ENCODE measurements at places on chromosomes 5 and 9.
A peak's percentile ranks its signal among the peaks of the same experiment; 100 is the strongest.

- DNase-seq: peak; percentile 63
Observed at GRCh38 chr5:158461240-158461854, 602.4 kb upstream of the CLINT1 start.

- no peak for DNase-seq
Observed at GRCh38 chr5:151093476-151093889, 12.6 kb upstream of the TNIP1 start.

DNA sequence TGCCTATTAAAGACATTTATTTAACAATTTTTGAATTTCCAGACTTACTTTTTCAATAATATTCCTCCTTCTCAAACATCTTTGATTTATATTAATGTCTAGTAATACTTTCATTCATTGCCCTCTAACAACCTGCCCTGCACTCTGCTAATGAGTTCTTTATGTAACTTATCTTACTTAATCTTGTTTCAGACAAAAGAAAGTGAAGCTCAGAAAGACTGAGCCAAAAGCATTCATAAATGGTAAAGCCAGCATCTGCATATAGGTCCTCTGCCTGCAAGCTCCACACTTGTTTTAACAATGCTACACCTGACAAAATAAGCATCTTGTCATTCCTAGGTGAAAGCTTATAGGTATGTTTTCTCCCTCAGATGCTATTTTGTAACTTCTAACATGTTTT lies 2.4 kb upstream of the TNPO1 start:
- DNase-seq: no peak

DNA sequence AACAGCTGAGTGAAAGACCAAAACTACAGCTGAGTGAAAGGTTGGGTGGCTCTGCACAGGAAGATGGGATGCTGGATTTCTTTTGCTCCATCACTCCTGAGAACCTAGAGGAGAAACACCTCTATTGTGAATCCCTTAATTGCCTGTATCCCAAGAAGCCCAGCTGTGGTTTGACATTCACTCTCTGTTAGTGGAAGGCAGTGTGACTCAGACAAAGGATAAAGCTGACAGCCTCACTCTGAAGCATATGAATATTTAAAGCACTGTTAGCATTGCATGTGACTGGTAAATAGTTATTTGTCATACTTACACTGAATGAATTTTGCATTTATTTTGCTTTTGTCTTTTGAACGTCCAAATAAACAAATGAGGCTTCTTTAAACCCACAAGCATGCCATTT lies 367.1 kb upstream of the RIOK2 start:
- no peak for DNase-seq

- DNase-seq: no peak
Observed at GRCh38 chr5:14551211-14551610, 30.4 kb upstream of the OTULINL start.

DNA sequence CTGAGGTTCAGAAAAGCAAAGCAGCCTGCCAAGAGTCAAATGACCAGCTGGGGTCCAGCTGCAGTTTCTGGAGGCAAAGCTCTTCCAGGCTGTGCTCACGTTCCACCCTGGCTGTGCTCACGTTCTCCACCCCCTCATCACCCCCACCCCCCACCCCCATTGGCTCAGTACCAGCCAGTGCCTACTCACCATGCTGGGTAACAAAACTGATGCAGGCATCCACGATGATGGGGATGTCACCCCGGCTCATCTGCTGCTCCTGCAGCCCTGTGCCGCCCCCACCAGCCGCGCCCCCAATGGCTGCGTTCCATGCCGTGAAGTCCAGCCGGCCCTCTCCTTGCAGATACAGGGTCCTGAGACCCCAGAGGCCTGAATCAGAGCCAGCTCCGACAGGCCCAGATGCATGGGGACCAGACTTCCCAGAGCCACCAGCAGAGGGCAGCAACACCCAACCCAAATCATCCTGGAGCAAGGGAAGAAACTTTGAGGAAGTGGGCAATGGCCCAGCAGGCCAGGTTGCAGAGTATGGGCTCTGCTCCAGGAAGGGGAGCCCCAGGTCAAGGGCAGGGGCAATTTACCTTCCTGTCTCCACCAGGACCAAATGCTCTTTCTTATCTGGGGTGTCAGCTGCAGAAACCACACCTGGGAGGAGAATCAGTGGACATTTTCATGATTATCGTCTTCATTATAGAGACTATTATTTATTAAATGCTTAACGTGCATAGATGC lies 13.7 kb upstream of the FCHSD1 start:
- DNase-seq: peak; percentile 57

GRCh38 chr9:119955276-119955675 lies 586.0 kb upstream of the BRINP1 start:
- DNase-seq: no peak

DNA sequence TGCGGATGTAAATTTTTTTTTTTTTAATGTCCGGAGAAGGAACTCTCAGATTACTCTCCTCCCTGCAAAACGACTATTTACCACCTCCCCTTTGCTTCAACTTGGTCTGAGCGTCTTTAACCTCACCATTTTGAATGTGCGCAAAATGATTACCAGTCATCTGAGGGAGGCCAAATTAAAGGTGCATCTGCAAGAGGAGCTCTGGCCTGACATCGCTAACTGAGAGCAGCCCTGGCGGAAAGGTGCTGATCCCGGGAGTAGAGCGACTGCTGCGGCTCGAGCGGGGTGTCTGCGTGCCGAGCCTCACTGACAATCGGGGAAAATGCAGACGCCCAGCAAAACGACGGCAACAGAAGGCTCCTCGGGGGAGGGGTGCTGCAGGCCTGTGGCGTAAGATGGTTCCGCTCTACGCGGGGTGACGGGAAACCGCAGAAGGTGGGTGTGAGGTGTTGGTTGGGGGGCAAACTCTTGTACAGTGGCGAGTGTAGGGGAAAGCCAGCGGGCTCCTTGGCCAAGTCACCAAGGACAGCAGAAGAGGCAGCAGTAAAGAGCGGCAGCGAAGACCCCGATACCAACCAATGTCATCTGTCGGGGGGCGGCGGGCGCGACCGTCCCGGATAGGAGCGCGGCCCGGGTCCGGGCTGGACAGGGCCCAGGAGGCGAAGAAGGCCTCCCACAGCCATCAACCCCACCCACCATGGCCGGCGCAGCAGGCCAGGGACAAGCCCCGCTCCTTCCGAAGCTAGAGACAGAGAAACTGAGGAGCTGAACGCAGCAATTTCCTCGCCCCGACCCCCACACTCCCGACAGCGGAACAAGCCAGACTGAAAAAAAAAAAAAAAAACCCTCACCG lies 557 bp downstream of the PJA2 start:
- peak; percentile 42 for DNase-seq

GRCh38 chr9:89664896-89665329 lies 60.1 kb downstream of the GADD45G start:
- DNase-seq: peak; percentile 58

GRCh38 chr9:120915854-120916470 lies 10.6 kb downstream of the TRAF1 start:
- no peak for DNase-seq

DNA sequence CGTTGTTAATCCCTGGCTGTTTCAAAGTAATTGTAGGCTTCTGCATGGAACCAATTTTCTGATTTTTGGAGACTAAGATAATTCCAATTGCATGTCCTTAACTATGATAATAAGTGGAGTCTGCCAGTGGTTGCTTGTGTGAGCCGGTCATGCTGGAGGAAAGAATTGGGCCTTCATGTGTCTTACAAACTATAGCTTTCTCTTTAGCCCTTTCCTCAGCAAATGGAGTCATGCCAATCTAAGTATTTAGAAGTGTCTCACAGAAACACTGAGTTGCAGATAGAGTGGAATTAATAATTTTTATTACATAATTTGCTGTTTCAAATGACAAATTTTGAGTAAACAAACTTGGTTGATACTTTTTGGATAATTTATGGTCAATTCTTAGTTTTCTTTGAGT lies 200.4 kb downstream of the FBXL7 start:
- no peak for DNase-seq

DNA sequence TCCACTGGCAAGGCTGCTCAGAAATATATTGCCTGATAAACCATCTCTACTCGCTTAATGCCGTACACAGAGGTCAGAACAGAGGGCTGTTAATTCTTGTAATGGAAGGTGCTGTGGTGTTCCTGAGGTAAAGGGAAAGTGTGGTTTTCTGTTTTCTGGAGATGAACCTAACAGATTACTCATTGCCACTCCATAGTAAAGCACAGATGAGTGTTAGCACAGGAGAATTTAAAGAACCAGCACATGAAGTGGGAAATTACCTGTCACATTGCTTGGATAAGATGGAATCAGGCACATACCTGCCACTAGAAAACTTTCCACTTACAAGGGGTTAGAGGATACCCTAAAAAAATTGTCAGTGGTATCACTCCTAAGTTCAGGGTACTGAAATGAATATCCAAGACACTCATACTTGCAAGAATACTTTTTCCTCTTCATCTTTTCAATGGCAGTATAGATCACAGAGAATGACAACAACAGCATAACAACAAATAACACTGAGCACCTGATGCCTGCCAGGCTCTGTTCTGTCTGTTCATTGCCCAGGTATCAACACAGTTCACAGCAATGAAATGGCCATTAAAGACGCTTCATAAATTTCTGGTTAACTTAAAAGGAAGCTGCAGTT lies 152.9 kb upstream of the GNA14 start:
- DNase-seq: no peak

GRCh38 chr5:66830636-66831035 lies 234.4 kb downstream of the MAST4 start:
- no peak for DNase-seq

DNA sequence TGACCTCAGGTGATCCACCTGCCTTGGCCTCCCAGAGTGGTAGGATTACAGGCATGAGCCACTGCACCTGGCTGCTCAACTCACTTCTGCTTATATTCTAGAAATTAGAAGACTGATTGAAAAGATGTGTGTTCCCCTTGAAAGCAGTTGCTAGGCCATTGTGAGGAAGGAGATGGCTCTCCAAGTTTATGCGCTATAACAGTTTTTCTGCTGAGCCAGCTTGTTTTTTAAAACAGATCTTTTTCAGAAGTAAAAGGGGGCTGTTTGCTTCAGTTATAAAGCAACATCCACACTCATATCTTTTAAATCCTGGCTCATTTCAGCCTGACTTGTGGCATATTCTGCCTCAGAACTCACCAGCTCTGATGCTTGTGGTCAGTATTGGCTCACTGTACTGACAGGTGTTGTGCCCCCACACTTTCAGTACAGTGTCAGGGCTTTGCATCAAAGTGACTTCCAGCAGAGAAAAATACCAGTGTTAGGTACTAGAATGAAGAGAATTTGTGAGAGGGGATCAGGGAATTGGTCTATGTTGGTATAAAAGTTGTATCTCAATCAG lies 49.4 kb downstream of the NUP214 start:
- DNase-seq: no peak

DNA sequence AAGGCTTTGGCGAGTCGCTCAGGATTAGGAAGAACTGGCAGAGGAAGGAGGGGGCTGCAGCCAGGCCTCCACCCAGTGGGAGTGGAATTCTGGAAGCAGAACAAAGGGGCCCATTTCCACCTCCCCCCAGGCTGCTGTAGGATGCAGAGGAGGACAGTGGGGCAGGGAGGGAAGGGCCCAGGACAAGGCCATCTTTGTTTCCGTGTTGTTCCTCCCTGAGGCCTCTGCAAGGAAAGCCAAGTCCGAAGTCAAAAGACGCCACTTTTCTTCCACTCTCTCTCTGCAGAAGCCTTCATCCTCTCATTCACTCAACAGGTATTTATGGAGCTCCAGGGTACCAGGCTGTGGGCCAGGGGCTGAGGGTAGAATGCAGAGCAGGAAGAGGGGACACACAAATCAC lies 70.7 kb downstream of the ENTREP1 start:
- DNase-seq: no peak

DNA sequence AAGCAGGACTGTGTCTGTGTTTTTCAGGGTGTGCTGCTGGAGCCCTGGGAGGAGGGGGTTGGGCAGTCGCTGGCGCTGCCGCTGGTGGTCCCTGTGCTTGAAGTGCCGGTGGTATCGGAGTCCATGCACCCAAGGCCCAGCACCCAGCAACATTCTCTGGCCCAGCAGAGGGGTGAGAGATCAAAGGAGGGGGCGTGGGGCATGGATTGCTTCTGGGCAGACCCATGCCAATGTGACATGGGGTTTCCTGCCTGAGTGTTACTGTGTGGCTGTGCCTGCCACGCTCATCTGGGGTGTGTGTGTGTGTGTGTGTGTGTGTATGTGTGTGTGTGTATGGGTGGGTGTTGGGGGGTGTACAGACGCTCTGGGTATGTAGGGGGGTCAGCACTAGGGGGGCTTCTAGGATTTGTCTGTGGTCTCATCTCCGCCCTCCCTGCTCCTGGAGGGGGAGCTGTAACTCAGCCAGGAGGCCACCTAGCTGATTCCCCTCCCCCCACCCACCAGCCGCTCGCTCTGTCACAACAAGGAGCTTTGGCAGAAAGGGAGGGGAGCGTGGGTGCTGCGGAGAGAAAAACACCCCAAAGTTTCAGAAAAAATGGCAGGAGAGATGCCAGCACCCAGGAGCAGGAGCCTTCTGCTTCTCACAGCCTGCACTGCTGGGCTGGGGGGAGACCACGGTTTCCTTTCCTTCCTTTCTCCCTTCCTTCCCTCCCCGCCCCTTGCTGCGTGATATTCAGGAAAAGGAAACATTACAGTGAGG lies 35.9 kb upstream of the HSPA9 start:
- no peak for DNase-seq

DNA sequence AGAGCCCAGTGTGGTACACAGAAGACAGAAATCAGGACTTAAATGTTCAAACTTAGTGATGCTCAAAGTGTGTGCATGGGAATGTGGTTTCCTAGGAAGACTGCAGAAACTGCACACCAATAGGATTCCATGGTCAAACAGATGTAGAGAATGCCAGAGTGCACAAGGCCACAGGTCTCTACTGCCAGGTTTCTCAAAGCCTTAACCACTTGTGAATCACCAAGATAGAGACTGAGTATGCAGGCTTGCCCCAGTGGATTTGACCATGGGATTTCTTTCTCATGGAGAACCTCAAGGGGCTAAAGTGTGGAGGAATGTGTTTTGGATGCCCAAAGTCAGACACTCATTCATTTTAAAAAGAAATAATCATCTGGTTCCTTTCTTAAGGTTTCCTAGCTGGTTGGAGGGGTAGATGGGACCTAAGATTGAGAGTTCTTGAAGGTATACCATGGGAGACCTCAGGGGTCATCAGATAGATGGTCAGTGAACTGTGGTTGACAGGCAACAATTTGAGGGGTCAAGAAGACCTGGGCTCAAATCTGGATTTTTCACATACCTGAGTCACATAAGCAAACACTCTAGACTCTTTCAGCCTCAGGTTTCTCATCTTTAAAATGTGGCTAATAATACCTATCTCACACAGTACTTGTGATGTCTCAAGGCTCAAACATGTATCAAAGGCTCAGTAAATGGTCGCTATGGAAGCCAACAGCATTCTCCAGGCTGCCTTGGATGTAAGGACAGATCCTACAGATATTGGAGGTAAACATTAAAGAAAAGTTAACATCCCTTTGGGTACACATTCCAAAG lies 81.1 kb downstream of the BOD1 start:
- no peak for DNase-seq

DNA sequence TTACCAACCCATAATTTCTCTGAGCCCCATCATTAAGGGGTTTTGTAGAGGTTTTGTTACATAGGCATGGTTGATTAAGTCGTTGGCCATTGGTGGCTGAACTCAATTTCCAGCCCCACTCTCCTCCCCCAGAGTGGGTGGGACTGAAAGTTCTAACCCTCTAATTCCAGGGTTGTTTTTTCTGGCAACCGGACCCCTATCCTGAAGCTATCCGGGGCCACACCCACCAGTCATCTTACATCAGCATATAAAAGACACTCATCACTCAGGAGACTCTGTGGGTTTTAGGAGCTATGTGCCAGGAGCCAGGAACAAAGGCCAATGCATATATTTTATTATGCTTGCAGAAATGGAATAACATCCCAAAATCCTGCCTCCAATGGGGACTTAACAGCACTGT lies 186.0 kb downstream of the NXNL2 start:
- DNase-seq: no peak

Measured in urinary bladder (tissue), 4 donors.